ENCODE measurements at places on chromosomes 7 and 10.
A peak's percentile ranks its signal among the peaks of the same experiment; 100 is the strongest.

DNA sequence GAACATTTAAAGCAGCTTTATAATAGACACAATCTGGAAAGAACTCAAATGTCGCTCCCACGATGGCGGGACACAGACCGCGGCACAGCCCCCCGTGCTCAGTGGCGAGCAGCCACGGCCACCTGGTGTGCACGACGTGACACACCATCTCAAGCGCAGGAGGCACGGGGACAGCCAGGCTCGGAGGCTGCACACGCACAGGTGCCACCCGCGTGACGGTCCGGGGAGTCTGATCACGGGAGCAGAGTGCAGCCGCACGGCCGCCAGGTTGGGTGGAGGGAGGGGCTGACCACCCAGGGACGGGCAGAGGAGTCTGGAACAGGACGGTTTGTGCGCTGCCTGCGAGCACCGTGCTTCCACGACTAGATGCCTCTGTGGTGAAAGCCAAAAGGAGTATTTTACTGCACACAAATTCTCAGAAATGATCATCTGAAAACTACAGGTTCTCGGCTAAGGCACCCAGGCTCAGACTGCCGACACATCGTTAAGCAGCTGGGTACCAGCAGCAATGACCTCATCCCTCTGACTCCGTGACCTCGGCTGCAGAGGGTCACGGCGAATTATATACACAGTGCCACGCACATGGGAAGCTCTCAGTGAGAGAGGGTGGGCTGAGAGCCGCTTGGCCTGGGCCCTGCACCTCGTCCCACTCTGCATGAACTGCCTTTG, 7.5 kb upstream of the GPER1 start:
- DNase-seq: no peak

DNA sequence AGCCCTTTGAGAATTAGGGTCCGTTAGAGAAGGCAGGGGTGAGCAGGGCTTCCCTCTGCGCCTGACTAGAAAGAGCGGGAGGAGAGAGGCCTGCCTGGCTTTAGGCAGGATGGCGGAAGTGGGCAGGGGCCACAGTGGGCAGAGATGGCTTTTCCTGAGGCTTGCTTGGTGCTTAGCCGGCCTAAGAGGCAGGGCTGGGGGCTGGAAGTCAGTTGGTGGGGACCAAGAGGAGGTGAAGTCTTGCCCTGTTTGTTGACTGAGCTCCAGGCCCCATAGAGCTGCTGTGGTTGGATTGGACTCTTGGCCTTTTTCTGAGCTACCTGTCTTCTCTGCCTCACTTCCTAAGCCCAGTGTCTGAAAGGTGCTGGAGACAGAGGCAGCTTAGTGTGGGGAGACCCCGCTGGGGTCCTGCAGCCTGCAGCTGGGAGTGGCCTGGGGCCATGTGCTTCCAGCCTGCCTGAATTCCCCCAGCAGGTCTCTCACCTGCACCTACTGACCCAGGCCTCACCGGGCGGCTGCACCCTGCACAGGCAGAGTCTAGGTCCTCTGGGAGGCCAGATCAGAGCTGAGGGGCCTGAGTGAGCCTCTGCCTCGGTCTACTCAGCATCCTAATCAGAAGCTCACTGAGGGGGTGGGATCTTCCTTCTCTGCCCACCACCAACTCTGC, 4.8 kb downstream of the FAM241B start:
- no peak for DNase-seq

DNA sequence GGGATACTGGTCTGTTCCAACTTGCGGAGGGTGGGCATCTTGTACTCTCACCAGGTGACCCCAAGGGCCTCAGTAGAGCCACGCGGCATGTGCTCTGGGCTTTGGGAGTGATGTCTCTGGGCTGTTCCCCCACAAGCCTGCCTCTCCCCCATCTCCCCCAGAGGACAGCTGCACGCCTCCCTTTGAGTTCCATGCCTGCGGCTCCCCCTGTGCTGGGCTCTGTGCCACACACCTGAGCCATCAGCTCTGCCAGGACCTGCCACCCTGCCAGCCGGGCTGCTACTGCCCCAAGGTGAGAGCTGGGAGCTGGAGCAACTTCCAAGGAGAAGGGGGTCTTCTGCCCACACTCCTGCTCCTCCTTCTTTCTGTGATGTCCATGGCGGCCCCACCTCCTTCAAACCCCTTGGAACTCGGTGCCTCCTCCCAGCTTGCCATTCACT, 15.0 kb upstream of the ZNF862 start:
- no peak for DNase-seq

DNA sequence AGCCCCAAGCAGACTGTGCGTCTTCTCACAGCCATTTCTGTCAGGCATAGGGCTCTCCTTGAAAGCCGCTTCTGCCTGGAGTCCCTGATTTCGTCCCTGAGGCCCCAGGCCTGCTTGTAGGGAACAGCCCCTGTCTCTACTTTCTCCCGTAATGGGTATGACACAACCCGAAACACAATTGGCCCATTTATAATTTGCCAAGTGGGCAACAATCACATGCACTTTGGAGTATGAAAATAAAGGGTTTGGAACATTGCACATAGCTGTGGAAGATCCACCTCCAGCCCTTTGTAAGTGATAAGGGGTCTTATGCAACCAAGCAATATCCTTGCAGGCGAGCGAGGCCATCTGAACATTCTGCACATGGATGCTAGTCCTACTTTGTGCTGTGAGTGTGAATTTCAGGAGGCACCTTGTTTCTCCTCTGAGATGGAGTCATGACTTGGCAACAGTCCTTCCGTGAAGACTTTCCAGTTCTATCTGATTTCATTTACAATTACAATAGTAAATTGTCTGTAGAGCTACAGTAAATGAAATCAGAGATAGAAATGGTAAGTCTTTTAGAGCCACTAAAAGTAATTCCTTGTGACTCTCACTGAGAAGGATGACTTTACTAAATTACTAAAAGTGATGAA, 141.5 kb downstream of the CUBN start:
- no peak for DNase-seq

- DNase-seq: no peak
Observed at GRCh38 chr7:64183827-64184372, 23.1 kb upstream of the ZNF735 start.

GRCh38 chr10:72509941-72510340, 115.9 kb downstream of the MICU1 start:
- DNase-seq: no peak

GRCh38 chr7:149460493-149461277, at the start of gene ZNF777:
Gene ZNF777 (minus strand): TSS chr7:149461062. CDS start chr7:149456022, 5,040 bp downstream.
- DNase-seq: peak; percentile 49

GRCh38 chr10:110840225-110840922, 31.4 kb upstream of the PDCD4 start:
- DNase-seq: no peak

DNA sequence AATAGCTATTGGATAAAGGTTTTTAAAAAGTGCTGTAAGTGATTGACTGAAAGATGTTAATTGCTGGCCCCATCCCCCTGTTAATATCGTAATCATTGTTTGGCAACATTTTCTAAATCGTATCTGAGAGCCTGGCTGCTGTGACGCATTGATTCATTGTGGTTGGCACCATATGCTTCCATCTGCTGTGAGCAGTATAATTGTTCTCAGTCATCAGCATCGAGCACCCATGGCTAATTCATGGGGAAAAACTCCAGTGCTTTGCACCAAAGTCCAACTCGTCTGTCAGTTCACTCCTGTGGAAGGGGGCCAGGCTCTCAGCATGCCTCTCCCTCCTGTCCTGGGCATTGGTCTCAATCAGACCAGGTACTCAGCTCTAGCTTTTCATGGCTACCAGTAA, 205.2 kb downstream of the STK31 start:
- no peak for DNase-seq

GRCh38 chr7:16934722-16935340, 53.0 kb upstream of the AGR3 start:
- DNase-seq: no peak

- no peak for DNase-seq
Observed at GRCh38 chr7:47479821-47480575, 101.9 kb downstream of the TNS3 start.

DNA sequence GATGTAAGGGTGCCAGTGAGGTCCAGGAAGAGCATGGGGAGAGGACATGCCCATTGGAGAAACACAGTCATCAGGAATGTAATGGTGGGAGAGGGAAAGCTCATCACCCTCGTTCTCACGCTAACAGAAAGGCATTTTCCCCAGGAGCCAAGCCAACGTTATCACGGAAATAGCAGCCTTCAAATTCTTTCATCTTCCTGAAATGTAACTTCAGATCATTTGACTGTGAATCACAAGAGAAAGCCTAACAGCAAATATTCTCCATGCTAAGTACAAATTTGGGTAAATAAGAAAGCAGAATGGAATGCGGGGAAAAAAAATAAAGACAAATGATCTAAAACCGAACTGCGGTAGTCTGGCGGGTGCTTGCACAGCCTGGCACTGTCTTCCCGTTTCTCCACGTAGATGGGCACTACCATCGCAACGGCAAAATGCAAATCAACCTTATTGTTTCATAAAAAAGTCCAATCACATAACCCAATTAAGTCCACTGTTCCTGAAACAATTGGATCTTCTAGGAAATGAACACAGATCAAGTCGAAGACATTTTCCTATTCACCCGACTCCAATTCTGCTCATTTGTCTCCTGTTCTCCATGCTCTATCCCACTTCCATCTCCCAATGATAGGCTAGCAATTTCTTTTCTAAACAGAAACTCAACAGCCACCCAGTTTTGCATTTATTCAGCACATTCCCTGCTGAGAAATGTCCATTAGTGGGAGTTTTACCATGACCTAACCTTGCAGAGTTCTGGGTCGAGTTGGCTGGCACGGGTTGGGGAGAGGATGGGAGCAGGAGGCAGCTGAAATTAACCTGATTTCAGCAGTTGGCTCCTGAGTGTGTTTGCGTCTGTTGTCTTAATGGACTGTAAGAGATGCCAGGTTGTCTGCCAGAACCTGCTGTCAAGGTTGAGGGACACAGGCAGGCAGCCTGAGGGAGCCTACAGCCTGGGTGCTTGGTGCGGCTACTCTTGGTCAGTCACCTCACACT, 74.6 kb upstream of the FRMD4A start:
- DNase-seq: no peak

DNA sequence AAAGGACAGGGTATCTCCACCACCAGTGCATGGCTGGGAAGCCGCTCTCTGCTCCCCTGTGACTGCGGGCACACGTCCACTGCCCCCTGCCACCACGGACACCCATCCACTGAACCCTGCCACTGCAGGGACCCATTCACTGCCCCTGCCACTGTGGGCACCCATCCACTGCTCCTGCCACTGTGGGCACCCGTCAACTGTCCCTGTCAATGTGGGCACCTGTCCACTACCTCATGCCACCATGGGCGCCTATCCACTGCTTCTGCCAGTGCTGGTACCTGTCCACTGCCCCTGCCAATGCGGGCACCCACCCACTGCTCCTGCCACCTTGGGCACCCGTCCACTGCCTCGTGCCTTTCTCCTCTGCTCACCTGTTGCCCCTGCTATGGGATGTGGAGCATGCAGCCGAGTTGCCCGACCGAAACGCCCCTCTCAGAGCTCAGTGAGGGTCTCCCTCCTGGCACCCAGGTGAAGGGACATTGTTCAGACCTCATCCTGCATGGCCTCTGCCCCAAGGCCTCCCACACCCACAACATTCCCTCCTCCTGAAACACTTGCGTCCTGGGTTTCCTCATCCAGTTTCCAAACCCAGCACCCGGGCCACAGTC, 207.4 kb downstream of the ADARB2 start:
- no peak for DNase-seq

DNA sequence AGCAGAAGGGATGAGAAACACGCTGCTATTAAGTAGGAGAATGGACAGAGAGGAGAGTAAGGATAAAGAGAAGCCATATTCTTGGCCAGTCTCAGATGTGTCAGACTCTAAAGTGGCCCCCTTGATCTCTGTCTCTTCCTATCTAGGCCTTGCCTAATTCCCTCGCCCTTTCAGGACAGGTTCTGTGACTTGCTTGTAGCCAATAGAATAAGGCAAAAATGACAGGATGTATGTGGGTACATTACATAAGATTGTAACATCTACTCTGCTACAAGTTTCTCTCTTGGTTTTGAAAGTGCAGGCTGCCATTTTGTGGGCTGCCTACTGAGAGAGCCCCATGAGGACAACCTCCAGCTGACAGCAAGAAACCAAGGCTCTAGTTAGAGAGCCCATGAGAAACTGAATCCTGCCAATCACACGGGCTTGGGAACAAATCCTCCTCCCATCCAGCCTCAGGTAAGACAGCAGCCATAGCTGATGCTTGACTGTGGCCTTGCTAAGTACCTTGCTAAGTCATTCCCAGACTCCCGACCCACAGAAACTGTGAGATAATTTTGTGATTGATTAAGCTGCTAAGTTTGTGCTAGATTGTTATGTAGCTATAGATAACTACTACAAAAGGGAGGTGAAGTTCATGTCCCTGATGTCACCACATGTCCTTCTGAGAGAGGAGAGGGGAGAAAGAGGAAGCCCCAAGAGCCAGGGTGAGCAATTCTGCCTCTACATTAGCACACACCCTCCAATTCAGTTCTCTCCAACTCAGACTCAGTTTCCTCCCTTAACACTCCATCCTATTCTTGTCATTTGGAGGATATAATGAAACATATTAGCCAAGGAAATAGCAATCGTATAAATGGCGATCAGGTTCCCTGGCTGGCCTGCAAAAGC, 185.5 kb downstream of the SGMS1 start:
- DNase-seq: no peak

DNA sequence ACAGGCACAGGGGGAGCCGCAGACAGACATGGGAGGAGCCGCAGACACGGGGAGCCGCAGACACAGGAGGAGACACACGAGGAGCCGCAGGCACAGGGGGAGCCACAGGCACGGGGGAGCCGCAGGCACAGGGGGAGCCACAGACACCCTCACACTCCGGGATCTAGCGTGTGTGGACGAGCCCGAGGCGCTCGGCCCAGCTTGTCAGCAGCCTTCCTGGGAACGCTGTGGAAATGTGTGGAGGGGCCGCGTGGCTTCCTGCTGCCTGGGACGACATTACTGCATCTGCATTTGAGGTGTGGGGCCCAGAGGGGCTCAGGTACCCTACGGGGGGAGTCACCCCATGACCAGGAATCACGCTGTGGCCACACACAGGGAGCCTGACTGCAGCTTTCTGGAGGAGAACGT, 313.2 kb downstream of the PTPRN2 start:
- no peak for DNase-seq

DNA sequence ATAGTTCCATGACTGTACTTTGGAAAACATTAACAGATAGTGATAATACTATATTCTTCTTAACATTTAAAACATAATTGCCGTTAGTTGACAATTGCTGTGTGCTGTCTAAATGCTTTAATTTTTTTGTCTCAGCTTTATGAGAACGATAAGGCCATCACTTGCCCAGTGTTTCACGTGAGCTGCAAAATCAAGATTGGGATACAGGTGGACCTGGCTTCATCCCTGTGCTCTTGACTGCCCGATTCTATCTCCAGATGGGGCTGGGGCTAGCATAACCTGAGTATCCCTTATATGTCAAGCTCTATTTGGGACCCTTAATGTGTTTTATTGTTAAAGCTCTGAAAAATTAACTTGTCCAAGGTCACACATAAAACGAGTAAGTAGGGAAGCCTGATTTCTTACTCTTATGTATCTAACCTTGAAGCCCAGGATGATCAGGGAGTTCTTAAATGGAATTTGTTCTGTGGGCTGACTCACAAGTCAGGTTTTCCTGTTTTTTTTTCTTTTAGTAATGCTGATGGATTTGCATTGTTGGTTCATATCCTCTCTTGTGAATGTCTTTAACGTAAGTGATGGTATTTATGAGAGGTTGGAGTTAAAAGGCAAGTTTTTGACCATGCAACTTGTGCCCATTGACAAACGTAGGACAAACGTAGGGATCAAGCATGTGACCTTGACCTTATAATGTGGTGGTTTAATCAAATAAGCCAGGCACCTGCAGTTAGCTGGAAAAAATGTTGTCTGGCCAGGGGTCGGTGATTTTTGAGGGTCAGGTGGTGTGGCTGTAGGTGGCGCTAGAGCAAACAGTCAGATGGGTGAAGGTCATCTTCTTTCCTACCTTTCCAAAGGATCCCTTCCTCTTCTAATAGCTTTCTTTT, 3.6 kb downstream of the PRKAR2B start:
- no peak for DNase-seq

Data from activated CD8-positive, alpha-beta memory T cell treated with anti-CD3 and anti-CD28 coated beads for 4 hours (primary cell).